ENCODE measurements at places on chromosomes 7 and 10.
A peak's percentile ranks its signal among the peaks of the same experiment; 100 is the strongest.

DNA sequence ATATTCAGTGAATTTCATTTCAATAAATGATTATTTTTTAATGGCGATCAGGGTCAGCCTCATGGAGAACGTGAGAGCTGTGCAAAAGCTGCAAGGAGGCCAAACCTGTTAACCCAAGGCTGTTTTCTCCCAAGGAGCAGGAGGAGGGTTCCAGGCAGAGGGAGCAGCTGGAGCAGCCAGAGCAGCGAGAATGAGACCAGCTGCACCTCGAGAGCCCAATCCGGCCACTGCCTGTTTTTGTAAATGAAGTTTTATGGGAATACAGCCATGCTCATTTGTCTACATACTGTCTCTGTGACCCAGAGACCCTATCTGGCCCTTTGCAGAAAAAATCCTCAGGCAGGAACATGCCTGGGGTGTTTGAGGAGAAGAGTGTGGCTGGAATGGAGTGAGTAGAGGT is 104.9 kb downstream of the GRK5 start:
- no peak for DNase-seq

DNA sequence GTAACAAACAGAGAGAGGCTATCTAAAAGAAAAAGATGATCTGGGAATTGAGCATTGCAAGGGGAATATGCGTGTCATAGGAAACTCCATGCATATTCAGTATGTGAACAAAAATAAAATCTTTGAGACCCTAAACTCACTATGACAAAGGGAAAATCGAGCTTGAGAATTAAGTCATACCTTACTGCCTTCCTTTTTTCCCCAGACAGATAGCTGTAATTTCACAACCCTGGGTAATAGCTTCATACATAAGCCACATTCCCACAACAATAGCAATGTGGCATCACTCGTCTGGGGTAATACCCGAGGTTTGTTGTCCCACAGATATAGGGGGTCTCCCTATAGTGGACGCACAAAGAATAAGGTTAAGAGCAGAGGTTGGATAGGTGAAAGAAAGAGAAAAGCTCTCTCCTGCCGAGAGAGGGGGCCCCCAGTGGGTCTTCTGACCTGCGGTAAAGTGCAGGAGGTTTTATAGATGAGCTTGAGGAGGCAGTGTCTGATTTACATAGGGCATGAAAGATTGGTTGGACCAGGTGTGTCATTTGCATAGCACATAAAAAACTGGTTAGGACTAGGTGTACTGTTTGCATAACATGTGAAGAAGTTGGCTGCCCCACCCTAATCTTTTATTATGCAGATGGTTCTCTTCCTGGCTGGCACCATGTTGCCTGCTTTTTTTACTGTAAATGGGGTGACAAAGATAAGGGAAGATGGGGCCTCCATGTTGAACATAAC is 11.6 kb downstream of the CYP3A43 start:
- no peak for DNase-seq

GRCh38 chr10:31112961-31113360 is 81.3 kb upstream of the ZNF438 start:
- DNase-seq, result no peak

DNA sequence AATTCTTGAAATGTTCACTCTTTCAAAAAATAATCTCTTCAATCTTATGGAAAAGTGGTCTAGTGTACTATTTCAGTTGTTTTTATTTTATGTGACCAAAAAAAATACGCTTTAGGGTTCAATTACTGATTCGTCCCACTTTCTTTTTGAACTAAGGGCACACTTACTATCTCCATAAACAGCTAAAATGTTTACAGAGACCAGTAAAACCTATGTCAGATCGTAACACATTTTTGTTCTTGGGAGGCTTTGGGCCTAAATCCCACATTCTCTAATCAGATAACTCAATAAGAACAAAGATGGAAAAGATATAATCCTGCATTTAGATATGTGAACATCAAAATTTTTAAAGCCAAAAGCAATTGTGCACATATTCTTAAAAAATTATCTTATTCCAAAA is 29.8 kb upstream of the EPC1 start:
- DNase-seq, result no peak

DNA sequence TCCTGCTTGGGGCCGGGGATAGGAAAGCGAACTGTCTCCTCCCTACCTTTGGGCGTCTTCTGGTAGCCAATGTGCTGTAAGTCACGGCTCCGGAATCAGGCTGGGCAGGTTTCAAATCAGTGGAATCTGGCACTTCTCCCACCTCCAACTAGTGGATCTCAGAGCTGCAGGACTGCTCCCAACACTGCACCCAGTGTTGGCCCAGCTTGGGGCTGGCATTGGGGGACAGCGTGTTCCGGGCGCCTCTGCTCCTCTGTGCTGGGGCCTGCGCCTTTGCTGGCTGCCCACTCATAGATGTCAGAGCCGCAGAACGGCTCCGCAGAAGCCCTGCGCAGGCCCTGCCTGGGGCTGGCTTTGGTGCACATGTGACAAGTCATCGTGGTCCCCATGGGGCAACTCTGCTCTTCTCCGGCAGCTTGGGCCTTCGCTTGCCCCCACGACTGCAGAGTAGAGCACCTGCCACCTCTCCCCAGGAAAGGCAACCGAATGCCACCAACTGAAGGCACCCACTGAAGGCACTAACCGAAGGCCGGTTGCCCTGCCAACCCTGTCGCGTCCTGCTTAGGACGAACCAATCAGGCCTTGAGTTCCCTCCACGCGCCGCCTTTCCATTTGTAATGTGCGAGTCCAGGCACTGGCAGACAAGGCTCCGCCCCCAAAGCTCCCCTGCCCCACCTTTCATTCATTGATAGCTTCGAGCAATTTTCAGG is 85.5 kb upstream of the ABI1 start:
- no peak for DNase-seq

GRCh38 chr10:12797471-12798262 is 203.8 kb downstream of the CCDC3 start:
- DNase-seq, result no peak

DNA sequence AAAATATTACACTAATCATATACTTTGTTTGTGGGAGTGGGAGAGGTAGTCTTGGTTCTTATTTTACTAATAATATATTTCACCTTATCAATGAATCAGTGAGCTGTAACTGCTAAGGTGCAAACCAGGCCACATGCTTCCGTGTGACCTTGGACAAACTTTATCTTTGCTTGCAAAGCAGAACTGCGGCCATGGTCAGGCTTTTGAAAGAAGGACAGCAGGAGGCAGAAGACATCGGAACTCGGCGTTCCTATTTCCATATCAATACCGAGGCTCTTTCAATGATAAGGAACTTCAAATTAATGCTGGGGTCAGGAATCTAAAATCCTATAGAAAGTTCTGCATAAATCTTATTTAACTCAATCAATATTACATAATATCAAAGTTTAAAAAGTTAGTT is 491.9 kb upstream of the PFKP start:
- DNase-seq, result no peak

DNA sequence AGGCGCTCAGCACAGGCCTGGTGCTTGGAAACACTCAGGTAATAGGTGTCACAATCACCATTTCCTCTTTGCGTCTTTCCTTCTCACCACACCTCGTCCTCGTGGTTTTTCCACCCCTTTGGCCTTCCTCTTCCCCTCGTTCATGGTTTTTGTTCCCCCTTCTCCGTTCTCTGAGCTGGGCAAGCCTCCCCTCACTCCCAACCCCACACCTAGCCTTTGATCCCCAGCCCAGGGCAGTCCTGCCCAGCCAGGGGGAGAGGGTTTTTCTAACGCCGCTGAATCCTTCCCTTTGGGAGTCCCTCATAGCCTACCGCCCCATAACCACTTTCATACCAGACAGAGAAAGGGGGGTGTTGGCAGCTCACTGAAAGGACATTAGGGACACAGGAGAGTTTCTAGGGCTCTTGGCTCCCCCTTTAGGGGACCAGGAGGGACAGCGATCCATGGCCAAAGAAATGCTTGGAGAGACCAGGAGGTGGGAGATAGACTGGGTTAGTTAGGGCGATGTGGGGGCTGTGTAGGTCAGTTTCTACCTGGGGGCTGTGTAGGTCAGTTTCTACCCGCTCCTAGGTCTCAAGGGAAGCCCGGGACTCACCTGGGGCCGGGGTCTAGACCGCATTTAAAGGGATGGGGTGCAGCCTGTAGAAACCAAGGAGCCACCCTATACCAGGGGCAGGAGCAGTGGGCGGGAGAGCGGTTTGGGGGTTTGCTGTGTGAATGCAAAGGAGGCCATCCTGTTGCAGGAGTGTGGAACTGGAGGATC is 1.4 kb downstream of the EPHB4 start:
- DNase-seq, result no peak

DNA sequence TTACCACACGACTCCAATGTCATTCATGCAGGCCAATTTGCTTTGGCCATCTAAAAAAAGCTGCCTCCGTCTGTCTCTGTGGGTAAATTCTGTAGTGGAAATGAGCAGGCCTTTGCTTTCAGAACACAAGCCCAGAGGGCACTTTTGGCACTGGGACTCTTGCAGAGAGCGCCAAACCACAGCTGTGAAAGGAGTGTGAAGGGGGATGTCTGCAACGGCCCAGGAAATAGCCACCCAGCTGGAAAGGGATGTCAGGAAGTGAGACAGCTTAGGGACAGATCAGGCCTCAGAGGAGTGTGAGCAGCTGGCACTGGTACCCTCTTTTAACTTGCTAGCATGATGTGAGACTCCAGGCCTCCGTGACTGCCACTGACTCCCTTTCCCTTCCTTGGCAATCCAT is 152.4 kb downstream of the DKK1 start:
- DNase-seq, result no peak

GRCh38 chr10:116952729-116953128 is 52.3 kb downstream of the SHTN1 start:
- DNase-seq, result no peak

DNA sequence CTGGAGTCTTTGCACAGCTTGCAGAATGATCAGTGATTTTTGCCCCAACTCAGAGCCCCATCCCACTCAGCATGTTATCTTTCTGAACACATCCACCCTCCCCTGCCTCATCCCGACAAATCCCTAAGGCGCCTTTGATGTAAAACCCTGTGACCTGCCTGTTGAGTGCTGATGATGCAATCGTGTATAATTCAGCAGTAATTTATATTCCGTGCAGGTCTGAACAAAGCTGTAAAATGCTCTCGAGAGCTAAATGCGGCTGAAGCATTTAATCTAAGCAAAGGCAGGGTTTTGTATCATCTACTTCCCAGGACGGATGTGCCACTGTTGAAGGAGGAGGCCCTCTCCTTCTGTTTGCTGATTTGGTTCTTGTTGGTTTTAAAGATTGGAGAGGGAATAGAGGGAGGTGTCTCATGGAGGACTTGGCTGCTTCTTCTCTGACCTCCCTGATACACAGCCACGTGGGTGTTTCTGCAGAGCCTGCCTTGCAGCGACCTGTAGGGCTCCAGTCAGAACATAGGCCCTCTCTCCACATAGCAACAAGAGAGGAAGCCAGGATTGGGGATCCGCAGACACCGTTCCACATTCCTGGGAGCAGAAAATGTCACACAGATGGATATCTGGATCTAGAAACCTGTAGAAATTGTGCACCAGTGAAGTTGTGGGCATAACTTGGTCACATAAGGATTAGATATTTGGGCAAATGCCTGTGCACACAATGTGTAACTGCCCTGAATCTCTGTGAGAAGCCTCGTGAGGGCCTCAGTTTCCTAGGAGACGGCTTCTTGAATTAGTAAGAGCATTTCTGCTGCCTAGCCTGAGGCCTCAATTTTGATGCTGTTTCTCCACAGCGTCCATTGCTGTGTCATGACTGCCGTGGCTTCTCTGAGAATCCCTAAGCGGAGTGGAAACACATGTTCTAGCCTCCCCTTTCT is 90.2 kb upstream of the AGK start:
- no peak for DNase-seq

GRCh38 chr7:34362621-34363020 is 295.4 kb upstream of the NPSR1 start:
- DNase-seq, result no peak

- no peak for DNase-seq
Observed at GRCh38 chr10:77513781-77514331, 123.8 kb downstream of the KCNMA1 start.

GRCh38 chr7:2645274-2645868 is 13.6 kb downstream of the TTYH3 start:
- peak; percentile 91 for DNase-seq

DNA sequence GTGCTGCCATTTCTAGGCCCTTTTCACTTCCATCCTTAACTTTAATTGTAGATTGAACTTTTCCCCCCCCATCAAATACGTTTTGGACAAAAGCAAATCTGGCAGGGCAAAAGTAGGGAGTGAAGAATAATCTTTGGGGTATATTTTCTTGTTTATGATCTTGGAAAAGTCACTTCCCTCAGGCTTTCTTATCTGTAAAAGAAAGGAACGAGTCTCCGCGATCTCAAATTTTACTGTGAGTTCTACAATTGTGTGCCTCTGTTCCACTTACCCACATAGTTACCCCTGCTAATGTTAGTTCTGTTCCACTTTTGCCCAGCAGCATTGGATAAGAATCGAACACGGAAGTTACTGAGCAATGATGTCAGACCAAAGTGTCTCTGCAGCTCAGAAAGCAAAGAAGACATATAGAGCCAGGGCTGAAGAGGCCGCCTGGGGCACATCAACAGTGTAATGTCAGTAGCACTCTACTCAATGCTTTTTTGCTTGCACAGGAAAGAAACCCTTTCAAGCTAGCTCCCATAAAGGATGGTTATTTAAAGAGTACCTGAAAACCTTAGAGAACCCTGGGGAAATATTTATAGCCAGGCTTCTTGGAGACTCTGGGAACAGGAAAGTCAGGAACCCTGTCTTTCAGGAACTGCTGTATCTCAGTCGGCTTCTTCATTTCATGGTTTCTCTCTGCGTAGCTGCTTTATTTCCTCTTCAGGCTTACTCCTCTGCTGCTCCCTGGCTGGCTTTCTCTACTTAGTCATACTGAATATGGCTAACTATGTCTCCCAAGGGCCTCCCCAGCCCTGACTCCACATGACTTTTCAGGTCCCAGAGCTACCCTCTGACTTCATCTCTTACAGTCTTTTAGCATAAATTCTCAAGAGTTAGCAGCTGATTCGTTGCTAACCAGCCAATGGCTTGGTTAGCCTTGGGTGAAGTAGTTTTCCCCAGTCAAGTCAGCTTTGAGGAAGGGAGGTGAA is 123.7 kb upstream of the FAM3C start:
- no peak for DNase-seq

- no peak for DNase-seq
Observed at GRCh38 chr7:74092321-74092963, 8.8 kb downstream of the LIMK1 start.

- DNase-seq, result no peak
Observed at GRCh38 chr7:39102234-39102633, 124.5 kb downstream of the POU6F2 start.

DNA sequence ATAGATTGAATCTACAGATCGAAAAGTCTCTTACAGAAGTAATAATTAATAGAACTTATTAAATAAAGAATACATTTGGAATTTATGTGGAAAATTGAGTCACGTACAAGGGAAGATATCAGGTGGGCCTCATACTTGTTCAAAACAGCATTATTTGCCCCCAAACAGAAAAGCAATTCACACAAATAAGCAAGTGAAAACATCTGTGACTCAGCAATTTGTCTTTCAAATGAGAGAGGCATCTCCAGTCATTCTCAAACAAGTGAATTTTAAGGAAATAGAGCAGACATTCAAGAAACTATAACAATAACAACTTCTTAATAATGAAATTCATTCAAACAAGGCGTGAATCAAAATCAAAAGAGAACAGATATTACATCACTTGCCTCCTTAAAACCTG is 50.1 kb downstream of the SEMA3A start:
- no peak for DNase-seq

Data from GF-D8 (cell line).